ENCODE measurements at places on chromosomes 11 and 22.

DNA sequence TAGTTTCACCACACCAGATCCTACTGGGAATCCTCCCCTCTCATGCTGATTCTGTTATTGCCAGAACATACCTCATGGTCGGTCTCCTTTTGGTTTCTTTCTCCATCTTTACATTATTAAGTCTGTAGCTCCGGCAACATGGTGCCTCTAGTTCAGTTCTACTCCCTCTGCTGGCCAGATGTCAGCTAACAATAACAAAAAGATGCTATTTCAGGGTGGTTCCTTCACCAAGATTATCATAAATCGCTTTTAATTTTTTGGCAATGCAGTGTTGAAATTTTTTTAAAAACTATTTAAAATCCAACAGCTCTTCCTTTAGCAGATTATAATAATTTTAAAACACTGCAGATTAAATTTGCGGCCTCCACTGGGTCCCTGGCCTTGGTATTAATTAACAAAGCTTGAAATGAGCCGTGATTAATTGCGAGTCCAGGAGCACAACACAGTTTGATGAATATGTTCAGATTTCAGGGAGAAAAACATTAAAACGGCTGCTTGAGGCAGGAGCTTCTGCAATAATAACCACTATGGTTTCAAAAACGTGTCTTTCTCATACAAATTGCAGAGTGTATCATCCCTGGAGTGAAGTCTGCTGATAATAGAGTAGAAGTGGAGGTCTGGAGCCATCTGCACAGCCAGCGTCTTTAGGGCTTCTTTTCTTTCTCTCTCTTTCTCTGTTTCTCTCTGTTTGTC is 492.9 kb upstream of the KIRREL3 start:
- DNase-seq = no peak

GRCh38 chr11:65133724-65134123 is 595 bp downstream of the SYVN1 start:
- no peak for DNase-seq

DNA sequence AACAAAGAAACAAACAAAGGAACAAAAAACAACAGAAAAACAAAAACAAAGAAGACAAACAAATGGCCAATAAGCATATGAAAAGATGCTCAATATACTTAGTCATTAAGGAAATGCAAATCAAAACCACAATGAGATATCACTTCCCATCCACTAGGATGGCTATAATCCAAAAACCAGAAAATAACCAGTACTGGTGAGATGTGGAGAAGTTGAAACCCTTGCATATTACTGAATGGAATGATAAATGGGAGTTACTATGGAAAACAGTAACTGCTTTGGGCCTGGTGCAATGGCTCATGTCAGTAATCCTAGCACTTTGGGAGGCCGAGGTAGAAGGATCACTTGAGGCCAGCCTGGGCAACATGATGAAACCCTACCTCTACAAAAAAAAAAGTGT is 44.9 kb upstream of the RBFOX2 start:
- DNase-seq = no peak

GRCh38 chr11:17828311-17828751 is 93.8 kb downstream of the KCNC1 start:
- no peak for DNase-seq

DNA sequence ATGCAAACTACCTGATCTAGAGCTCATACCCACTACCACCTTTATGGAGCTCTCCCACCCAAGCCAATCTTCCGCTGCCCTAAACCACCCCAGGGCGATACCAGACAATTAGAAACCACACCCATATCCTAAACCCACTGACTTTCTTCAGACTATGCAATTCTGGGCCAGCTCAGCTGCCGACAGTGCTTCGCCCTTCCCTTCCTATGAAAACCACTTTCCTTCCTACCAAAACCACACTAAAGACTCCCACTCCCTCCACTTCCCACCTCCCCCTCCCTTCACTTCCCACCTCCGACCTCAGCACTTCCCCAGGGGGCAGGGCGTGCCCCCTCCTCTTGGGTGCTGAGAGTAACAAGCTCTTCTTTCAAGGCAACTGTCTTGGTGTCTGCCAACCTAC is 25.1 kb downstream of the B3GAT1 start:
- DNase-seq = no peak

- no peak for DNase-seq
Observed at GRCh38 chr11:124198897-124199296, 15.8 kb downstream of the OR10D3 start.

DNA sequence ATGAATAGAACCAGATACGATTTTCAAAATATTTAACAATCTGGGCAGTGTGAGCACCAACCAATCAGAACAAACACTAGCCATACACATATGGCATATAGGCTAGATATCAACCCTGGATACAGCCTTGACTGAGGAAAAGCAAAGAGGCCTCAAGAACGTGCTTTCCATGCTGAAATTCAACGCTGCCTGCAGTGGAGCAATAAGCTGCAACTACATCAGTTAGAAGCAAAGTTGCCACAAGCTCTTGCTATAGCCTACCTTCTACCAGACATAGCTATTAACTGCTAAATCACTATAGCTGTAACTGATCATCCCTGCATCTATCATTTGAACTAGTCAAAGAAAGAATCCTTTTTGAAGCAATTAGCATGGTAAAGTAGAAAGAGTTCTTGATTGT is 42.5 kb downstream of the DENND5A start:
- DNase-seq = no peak

DNA sequence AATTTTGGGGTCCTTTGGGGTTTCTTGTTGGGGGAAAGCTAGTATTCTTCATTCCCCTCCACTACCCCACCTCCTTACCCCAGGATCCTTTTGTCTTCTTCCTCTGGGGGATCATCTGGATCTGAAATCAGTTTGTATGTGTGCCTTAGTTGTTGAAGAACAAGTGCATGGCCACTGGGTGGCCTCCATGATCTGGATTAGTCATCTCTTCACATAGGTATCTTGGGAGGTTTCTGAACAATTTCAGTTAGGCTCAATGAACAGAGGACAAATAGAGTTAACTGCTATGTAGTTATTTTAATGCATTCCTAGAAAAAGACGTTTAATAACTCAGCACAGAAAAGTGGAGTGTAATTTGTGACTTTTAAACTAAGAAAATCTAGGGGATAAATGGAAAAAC is 7.1 kb upstream of the VWA5A start:
- DNase-seq = peak; percentile 25

- DNase-seq = no peak
Observed at GRCh38 chr22:31192513-31192912, 19.6 kb upstream of the LIMK2 start.

DNA sequence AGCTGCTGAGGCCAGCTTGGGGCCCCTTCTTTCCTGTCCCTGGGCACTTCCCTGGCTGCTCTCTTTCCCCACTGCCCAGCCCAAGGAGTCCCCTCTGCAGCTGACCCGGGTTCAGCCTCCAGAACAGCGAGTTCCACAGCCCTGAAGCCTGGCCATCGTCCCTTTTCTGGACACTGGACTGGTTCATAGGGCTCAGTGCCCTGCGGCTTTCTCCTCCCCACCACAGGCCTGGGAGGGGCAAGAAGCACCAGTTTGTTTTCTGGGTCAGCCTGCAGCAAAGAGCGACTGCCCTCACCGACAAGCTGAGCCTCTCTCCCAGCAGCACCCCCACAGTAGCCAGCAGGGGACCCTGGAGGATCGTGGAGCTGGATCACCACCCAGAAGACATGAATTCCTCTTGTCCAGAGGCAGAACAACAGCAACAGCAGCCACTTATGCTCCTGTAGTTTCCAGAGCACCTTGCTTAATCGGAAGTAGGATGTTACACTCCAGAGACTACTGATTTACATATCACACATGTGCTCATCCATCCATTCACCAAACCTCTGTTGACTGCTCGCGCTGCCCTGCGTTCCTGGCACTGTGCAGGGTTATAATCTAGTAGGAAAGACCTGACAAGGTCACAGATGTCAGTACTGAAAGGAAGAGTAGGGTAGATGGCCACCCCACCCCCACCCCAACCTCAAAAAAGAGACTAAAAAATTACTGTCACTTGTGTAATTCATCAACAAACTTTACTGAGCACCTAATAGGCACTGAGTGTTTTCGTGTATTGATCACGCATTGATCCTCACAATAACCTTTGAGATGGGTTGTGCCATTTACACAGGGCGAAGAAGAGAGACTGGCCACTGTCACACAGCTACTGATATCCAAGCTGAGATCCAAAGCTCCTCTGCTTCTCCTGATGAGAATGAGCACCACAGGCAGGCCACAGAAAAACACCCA is 13.0 kb upstream of the CXCR5 start:
- peak; percentile 73 for DNase-seq

DNA sequence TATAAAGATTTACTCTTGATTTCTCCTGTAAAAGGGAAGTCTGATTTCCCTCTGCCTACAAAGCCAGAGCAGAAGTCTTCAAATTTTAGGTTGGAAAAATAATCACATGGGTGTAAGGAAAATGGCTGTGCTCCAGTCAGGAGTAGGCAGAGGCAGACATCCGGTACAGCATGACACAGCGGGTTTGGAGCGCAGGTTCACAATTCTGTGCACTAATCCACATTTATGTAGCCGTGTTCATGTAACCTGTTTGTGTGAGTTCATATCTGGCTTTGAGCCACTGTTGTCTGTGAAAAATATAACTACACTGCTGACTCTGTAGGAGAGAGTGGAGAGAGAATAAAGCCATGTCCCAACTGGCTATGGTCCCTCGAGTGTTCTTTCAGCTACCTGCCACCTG is 248.0 kb downstream of the CASP12 start:
- peak; percentile 29 for DNase-seq

GRCh38 chr22:42991010-42991651 is 23.8 kb downstream of the PACSIN2 start:
- DNase-seq = no peak

- DNase-seq = no peak
Observed at GRCh38 chr11:35553831-35554230, 28.4 kb upstream of the PAMR1 start.

- no peak for DNase-seq
Observed at GRCh38 chr11:94655291-94655690, 88.1 kb downstream of the PIWIL4 start.

GRCh38 chr22:47122441-47123000 is 360.1 kb downstream of the TBC1D22A start:
- no peak for DNase-seq

GRCh38 chr11:76694664-76695063 is 24.1 kb upstream of the LRRC32 start:
- no peak for DNase-seq

GRCh38 chr11:70324376-70325115 is 54.1 kb downstream of the PPFIA1 start:
- no peak for DNase-seq

GRCh38 chr11:1326435-1327063 is 17.1 kb upstream of the TOLLIP start:
- DNase-seq = peak; percentile 15

DNA sequence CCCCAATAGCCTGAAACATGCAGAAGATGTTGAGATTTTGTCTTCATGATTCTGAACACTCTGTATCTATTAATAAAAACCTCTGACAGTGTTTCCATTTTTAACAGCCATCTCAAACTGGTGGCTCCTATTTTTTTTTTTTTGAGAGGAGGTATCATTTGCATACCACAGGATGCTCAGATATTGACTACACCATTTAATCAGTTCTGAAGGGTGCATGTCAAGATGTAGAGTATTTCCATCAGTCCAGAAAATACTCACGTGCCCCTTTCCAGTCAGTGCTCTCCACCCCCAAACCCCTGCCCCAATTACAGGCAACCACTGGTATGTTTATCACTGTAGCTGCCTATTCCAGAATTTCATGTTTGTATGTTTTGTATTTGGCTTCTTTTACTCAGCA is 85.3 kb upstream of the SORL1-AS1 start:
- peak; percentile 60 for DNase-seq

GRCh38 chr11:107587306-107587979 is 3.5 kb upstream of the ELMOD1 start:
- DNase-seq = no peak

GRCh38 chr11:119093942-119094815 is 7.5 kb downstream of the DPAGT1 start:
- DNase-seq = peak; percentile 65

DNA sequence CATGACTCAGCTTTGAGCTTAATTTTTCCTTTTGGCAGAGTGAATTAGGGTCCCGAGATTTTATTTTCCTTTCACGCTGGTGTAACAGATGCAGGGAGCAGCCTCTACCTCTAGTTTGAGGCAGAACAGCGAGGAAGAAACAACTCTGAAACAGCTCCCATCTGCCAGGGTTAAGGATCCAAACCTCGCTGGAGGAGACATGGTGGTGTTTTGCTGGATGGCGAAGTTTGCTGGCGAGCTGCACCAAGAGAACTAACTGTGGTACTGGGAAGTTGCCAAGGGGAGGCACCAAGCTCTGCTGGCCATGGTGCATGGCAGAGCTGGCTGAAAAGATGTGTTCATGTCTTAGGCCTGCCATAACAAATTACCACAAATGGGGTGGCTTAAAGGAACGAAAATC is 7.6 kb upstream of the ALKBH3 start:
- no peak for DNase-seq

GRCh38 chr22:35977136-35977535 is 51.5 kb downstream of the RBFOX2 start:
- no peak for DNase-seq

- DNase-seq = no peak
Observed at GRCh38 chr11:26901162-26901561, 92.8 kb upstream of the FIBIN start.

GRCh38 chr11:72418834-72419560 is 15.3 kb downstream of the CLPB start:
- DNase-seq = no peak

- DNase-seq = peak; percentile 0
Observed at GRCh38 chr22:48758881-48759875, 1068.5 kb downstream of the BRD1 start.

Measured in activated CD4-positive, alpha-beta memory T cell treated with anti-CD3 and anti-CD28 coated beads for 36 hours (primary cell).